NCI-H524 treated with DMSO at 0.1 percent for 48 hours (cell line): ENCODE measurements at places on chromosomes 7 and 10.

- no peak for DNase-seq
Measured at GRCh38 chr10:34033078-34033477, 698.6 kb upstream of the NRP1 start.

DNA sequence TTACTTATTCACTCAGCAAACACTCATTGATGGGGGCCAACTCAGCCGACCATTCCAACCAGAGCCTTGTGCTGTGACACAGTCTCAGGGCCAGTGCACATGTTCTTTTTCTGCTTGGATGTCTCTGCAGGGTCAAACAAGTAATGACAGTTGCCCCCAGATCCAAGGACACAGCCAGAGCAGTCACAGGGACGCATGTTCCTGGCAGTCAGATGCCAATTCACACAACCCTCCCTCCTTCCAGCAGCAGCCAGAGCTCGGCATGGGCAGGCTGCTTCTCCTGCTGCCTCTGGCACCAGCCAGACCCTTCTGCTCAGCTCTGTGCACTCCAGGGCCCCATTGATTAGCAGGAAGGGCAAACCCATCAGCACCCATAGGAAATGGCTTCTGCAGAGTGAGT is 20.3 kb downstream of the DRGX start:
- DNase-seq, result no peak

GRCh38 chr10:110860576-110861241 is 11.0 kb upstream of the PDCD4 start:
- DNase-seq, result no peak

DNA sequence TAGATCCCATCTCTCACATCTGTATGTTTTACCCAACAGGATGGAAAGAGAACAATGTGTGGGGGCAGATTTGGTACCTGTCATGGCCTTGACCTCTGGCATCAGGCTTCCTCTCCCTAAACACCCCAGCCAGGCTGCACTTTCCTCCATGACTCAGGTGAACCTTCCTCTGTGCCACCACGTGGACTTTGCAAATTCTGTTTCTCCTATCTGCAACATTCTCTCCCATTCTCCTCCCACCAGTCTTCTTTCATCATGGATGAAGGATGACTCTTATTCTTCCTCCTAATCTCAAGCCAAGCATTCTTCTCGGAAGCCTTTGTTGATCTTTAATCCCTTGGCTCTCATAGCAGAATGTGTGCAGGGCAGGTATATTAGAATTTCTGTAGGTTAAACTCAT is 355.4 kb downstream of the KCNMA1 start:
- DNase-seq, result no peak

DNA sequence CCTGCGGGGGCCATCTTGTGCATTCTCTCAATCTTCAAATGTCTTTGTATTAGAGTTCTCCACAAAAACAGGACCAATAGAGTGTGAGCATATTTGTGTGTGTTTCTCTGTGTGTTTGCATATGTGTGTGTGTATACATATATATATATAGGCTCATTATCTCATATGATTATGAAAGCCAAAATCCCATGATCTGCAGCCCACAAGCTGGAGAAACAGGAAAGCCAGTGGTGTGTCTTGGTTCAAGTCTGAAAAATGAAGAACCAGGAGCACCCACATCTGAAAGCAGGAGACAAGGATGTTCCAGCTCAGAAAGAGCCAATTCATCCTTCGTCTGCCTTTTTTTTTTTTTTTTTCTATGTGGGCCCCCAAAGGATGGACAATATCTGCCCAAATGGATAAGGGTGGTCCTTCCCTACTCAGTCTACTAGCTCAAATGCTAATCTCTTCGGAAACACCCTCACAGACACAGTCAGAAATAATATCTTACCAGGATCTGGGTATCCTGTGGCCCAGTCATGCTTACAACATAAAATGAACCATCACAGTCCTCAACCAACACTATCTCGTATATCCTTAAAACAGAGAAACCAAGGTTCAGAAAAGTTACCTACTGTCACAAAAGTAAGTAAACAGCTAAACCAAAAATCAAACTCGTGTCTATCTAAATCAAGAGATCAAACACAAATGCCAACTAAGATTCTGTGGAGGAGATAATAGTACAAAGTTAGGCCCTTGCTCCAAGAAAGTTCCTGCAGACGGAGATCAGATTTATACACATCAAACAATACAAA is 141.9 kb downstream of the JMJD1C start:
- DNase-seq, result no peak

DNA sequence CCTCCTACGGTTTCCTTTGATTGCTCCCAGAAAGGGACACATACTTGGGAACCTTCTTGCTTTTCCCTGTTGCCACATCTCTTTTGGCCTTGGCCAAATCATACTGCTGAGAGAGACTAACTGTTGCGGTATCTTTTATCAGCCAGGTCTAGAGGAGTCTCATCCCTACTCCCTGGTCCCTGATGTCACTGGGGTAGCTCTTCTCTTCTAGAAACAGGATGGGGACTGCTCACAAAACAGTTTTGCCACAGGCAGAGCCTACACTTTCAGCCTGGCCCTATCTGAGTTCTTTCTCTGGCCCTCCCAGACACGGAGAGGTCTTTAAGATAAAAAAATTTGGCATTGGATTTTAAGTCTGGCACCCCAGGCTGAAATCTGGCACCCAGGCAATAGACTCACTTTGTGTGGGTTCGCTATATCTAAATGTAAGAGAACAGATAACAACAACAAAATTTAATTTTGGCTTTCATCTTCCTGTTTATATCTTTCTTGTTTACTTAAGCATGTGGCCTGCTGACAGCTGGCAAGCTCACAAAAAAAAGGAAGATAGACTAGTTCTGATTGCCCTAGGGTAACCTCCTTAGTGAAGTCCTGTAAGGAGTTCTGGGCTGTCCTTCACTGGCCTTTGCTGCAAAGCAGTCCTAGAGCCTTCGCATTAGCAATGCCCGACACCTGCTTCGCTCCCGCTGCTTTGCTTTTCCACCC is 228.3 kb upstream of the NPVF start:
- no peak for DNase-seq

DNA sequence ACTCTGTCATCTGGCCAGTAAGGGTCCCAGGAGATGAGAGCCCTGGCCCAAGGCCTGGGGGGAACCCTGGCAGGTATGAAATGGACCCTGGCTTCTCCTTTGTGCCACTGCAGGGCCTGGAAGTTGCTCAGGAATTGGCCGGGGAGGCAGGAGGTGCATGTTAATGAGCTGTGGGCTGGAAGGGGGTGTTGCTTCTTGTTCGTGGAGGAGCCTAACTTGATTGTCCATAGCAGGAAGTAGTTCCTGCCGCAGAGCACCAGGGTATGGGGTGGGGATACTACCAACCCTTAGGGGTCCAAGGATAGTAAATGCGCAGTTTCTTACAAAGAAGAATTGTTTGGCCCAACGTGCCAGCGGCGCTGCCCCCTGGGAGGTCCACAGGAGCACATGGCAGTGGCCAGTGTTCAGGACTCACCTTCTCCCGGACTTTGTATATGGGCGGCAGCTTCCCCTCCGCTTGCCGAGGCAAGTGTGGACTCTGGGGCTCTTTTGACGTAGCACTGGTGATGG is 21.5 kb downstream of the TEX36 start:
- no peak for DNase-seq

DNA sequence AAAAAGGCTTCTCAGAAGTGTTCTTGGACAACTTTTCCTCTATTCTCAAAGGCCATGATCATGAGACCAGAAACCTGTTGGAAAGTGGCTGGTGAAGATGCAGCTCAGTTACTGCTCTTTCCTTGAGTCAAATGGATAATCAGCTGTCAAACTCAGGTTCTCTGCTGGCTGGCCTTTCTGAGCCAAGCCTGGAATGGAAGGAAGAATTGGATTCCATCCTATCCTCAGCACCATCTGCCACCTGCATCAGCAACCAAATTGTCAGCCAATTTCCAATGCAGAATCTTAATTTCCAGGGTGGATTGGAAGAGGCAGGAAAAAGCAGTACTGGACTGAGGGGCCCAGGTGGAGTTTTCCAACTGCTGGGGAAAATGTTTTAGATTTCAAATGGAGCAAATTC is 631.7 kb downstream of the KCNMA1 start:
- DNase-seq, result no peak

DNA sequence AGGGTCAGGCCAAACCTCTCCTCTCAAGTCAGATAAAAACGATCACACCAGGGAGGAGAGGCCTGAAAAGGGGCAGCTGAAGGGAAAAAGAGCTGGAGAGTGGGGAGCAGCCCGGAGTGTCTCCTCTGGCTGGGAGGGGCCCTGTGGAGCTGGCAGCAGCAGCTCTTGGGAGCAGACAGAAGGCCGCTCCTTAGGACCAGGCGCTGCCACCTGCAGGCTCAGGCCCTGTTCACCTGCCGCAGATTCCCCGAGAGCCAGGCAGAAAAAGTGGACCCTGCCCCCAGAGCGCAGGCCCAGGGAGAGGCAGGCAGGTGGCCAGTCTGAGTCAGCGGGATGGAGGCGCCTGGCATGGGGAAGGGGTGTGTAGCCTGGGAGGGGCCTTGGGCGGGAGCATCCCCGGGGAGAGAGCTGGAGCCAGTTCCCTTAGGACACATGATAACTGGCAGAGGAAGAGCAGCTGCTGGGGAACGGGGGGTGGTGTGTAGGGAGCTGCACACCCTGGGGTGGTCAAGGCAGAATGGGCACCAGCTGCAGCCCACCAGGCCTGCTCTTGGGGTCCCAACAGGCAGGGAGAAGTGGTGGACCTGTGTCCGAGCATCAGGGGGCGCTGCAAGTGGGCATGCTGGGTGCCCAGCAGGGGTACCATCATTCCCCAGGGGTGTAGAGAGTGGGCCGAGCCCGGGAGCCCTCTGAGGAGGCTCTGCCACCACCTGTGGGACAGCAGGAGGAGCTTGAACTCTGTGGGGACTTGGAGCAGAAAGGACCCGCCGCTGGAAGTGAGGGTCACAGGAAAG is 177.2 kb upstream of the RHEB start:
- no peak for DNase-seq

- no peak for DNase-seq
Measured at GRCh38 chr7:70317356-70317755, 719.1 kb downstream of the AUTS2 start.

GRCh38 chr7:539731-540411 is 20.2 kb upstream of the PDGFA start:
- no peak for DNase-seq

- DNase-seq, result no peak
Measured at GRCh38 chr10:20257422-20257821, 441.2 kb downstream of the PLXDC2 start.

DNA sequence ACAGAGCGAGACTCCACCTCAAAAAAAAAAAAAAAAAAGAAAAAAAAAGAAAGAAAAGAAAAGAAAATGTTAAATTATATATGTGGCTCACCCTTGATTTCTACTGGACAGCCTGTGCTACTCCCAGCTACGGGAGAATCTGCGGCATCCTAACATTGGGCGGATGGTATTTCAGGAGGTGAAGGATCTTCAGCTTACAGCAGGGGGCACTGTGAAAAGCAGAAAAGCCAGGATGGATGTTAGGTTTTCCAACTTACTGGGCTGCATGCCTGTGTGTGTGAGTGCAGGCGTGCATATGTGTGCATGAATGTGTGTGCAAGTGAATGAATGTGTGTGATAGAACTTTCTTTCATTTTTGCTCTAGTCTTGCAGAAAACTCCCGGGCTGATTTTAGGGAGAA is 1066.5 kb downstream of the TYW1 start:
- no peak for DNase-seq

- DNase-seq, result no peak
Measured at GRCh38 chr7:50404392-50404791, 45.8 kb downstream of the FIGNL1 start.

GRCh38 chr10:3398825-3399646 is 226.5 kb upstream of the PITRM1 start:
- DNase-seq, result no peak

GRCh38 chr7:11881680-11882079 is 49.7 kb upstream of the THSD7A start:
- DNase-seq, result no peak

GRCh38 chr10:7480742-7481367 is 70.0 kb upstream of the SFMBT2 start:
- DNase-seq, result no peak

GRCh38 chr7:124101173-124101768 is 68.4 kb upstream of the TMEM229A start:
- no peak for DNase-seq

DNA sequence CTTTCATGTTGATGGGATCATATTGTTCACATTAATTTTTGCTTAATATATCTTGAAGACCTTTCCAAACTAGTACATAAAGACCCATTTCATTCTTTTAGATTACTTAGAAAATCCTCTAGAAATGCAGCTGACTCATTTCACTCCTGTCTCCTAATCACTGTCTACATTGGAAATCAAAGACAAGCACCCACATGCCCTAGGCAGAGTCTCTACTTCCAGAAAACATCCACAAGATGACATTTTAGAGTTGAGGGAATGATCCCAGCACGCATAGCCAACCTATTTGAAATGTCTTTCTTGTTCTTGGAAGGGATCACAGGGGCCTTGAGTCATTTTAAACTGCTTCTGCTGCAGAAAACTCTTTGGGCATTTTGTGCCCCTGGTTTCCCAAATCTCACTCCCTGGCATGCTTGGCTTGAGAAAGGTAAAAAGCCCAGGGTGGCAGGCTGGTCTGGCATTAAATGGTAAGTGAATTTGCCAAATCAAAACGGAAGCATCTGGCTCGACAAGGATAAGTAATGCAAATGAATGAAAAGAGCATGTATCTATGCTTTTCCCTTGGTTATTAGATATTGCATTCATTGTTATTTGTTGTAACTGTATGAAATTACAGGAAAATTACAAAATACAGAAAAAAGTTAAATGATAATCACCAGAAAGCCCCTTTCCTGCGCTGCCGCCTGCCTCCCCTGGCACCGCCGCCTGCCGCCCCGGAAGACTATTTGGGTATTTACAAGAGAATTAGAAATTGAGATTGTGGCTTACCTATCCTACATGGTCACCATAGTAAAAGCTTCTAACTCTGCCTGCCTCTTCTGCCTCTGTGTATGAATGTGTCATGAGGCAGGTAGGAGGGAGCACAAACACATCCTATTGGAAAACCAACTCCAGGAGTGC is 225.3 kb downstream of the PTEN start:
- DNase-seq, result no peak

GRCh38 chr10:103855424-103855823 is at the start of gene SH3PXD2A:
TSS of gene SH3PXD2A (minus strand) at chr10:103855576. CDS start at chr10:103855266, 310 bp downstream.
- no peak for DNase-seq

GRCh38 chr7:80935991-80936780 is 17.3 kb upstream of the SEMA3C start:
- DNase-seq, result peak; percentile 41

GRCh38 chr7:70833726-70834125 is 298.2 kb upstream of the GALNT17 start:
- no peak for DNase-seq

DNA sequence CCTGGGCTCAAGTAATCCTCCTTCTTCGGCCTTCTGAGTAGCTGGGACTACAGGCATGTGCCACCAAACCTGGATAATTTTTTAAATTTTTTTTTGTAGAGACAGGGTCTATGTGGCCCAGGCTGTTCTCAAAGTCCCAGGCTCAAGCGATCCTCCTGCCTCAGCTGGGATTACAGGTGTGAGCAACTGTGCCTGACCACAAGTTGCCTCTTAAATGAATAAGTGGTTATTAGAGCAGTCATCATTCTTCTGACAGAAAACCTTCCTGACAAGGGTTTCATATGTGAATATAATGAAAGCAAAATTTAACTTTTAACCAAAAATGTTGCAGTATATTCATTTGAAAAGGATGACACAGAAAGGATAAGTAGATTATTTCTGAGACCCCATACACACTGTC is 532.5 kb downstream of the GRM8 start:
- no peak for DNase-seq
